ENCODE measurements at places on chromosomes 7 and 10.

DNA sequence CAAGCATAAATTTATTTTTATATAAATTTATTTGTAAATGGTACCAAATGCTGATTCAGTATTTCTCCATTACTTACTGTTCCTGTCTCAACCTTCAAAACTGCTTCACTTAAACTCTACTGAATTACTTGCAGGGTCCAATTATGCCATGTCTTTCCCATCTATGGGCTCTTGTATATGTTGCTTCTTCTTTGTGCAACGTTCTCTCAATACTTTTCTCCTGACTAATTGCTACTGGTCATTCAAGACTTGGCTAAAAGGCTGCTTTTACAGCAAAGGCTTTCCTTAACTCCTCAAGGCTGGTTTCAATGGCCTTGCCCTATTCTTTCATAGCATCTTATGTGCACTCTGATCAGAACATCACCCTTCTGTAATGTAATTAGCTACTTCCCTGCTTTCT is 67.9 kb downstream of the RNLS start:
- no peak for DNase-seq

DNA sequence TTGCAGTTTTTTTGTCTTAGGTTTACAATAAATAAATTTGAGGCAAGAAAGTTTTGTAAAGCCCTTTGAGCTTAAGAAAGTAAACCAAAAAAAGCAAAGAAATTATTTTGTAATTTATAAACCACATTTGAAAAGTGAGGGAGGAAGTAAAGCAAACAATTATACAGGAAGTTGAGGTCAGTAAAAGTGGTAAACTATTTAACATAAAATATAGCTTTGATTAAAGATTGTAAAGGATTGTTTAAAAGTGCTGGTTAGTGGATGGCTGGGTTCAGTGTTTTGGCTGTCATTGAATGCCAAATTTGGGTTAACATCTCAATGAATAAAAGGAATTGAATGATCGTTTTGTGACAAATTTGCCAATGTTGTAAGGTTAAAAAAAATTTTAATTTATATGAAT is 9.9 kb downstream of the SOSTDC1 start:
- DNase-seq = no peak

DNA sequence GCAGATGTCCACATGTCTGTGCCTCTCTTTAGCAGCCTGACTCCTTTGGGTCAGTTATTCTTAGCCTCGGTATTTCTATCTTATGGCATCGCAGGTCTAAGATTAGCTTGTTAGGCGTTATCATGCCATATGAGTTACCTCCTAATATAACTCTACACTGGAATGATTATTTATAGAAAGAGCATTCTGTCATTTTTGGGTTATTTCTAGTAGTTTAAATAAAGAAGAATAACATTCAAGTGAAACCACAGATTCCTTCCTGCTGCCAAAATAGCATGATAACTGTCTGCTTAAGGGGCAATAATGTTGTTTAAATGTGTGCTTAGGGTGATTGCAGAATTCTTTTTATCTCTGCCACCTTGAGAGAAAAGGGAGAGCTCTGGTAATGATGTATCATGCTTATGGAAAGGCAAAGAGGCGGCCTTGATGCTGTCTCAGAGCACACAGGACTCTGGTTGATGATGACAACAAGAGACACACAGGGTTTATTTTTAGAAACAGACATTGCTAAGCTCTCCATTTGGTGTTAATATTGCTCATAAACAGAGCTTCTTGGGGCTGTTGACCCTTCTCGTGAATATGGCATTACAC is 10.4 kb downstream of the HDAC9 start:
- no peak for DNase-seq

- DNase-seq = no peak
Observed at GRCh38 chr10:6400331-6400730, 179.7 kb downstream of the PRKCQ start.

- peak; percentile 63 for DNase-seq
Observed at GRCh38 chr10:28432210-28432676, 100.7 kb upstream of the WAC start.

- DNase-seq = peak; percentile 58
Observed at GRCh38 chr10:97822261-97822687, 27.4 kb upstream of the GOLGA7B start.

- peak; percentile 5 for DNase-seq
Observed at GRCh38 chr10:6089334-6090219, 743 bp downstream of the RBM17 start.

GRCh38 chr7:131438969-131439368 is 111.3 kb downstream of the MKLN1 start:
- DNase-seq = no peak

- no peak for DNase-seq
Observed at GRCh38 chr10:130265542-130265941, 129.4 kb downstream of the GLRX3 start.

GRCh38 chr7:949021-949934 is 5.2 kb downstream of the ADAP1 start:
- DNase-seq = peak; percentile 86

- no peak for DNase-seq
Observed at GRCh38 chr10:111083222-111084095, 6.6 kb downstream of the ADRA2A start.

- no peak for DNase-seq
Observed at GRCh38 chr10:84015877-84016595, 123.3 kb upstream of the GHITM start.

DNA sequence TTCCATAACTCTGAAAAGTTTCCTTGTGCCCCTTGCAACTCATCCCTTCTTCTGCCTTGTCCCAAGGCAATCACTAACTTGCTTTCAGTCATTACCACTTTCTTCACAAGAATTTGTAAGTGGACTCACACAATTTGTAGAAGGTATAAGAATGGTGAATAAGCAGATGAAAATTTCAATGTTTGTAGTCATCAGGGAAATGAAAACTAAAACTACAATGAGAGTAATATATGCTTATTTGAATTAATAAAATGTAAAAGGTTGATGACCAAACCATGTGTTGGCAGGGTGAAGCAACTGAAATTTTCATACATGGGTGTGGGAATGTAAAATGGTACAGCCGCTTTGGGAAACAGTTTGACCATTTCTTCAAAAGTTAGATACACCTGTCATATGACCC is 79.7 kb downstream of the GNAT3 start:
- no peak for DNase-seq

DNA sequence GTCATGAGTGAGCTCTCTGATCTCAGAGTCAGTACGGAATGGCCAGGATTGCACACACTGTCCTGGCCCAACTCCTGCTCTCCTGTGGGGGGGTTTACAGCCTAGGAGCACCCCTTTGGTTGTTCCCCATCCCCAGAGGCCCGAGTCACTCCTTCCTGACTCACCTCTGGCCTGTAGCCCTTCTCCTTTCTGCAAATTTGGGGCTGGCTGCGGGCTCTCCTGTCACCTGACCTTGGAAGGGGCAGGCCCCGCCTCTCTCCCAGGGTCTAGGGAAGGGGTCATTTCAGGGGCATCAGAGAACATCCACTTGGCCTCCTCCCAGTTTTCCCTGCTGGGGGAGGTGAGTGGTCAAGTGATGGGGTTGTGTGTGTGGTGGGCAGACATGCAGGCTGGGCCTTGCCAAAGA is 1.7 kb downstream of the NYAP1 start:
- DNase-seq = no peak

DNA sequence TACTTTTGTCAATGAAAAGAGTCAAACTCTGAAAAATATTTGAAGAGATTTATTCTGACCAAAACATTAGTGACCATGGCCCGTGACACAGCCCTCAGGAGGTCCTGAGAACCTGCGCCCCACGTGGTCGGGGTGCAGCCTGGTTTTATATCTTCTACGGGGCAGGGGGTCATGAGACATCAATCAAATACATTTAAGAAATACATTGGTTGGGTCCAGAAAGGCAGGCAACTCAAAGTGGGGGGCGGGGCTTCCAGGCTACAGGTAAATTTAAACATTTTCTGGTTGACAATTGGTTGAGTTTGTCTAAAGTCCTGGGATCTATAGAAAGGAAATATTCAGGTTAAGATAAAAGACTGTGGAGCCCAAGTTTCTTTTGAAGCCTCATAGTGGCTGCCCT is 34.8 kb upstream of the BNIP3 start:
- DNase-seq = no peak

All from H54 (cell line).